ENCODE measurements at places on chromosomes 3 and 15. TPM values are rescaled to one million over a fixed set of nuclear protein-coding genes. Genes with fewer than 3 reads are reported as not detected.

The GOLGA8H gene
- total RNA-seq, result 0.93 TPM

The RNF13 gene
- 77.9 TPM for total RNA-seq

The MAP6D1 gene
- not detected for total RNA-seq

- no peak for DNase-seq
Observed at GRCh38 chr3:11363715-11364114, 91.5 kb downstream of the ATG7 start.

DNA sequence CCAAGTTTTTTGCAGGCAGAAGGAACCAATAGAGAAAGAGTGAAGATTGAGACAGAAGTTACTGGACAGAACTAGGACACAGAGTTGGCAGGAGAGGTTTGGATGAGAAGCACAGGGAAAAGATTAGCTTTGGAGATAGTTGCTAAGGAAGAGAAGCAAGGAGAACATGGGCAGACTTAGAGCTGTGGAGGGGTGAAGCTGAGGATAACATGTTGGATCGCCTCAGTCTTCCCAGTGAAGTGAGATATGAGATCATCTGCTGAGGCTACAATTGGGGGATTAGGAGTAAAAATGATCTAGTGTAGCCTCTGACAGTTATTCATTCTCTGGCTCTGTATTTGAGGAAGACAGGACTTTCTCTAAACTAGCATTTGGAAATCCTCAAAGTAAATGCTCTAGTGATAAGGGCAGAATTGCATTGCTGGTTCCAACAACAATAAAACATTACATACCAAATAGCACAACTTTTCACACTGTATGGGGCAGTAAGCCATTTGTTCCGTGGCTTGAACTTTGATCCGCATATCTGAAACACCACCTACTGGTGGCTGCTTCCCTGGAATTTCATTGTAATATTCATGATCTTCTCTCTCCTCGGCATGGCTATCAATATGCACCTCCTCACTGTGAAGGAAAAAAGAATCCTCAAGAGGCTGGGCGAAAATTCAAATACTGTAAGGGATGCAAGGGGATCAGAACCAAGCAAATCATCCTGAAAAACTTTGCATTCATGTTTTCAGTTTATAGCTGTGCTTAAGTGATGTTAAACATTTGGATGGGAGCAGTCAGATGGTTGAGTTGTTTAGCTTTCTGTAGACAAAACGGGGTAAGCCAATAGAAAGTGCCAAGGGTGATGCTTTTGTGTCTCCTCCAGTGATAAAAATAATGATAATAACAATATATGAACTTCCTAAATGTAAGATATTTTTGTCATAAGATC lies 22.2 kb upstream of the EID1 start:
- DNase-seq, result no peak

DNA sequence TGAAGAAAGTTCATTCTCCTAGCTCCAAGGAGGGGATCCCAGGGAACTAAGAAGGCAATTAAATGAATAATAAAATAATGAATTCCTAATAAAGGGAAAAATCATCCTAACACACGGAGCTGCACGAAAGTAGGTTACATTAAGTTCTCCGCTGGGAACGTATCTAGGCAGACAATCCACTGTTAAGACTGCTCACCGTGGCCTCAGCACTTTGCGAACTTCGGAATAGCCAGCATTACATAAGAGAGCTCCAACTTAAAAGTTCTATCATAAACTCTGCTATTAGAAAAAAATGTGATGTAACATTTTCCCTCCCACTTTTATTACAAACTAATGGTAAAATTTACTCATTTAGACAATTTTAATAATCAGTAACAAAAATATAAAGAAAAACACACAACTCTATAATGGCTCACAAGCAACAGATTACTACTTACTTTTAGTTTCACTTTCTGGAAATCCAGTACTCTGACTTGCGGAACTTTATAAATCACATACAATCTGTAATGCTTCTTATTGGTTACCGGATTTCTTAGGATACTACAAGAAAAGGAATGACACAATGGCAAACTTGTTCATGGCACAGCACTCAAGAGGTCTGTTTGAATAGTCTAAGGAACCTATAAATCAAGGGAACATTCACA lies 8.5 kb downstream of the SNRPA1 start:
- DNase-seq, result no peak

- DNase-seq, result no peak
Observed at GRCh38 chr15:95134431-95135110, 903.2 kb downstream of the MCTP2 start.

DNA sequence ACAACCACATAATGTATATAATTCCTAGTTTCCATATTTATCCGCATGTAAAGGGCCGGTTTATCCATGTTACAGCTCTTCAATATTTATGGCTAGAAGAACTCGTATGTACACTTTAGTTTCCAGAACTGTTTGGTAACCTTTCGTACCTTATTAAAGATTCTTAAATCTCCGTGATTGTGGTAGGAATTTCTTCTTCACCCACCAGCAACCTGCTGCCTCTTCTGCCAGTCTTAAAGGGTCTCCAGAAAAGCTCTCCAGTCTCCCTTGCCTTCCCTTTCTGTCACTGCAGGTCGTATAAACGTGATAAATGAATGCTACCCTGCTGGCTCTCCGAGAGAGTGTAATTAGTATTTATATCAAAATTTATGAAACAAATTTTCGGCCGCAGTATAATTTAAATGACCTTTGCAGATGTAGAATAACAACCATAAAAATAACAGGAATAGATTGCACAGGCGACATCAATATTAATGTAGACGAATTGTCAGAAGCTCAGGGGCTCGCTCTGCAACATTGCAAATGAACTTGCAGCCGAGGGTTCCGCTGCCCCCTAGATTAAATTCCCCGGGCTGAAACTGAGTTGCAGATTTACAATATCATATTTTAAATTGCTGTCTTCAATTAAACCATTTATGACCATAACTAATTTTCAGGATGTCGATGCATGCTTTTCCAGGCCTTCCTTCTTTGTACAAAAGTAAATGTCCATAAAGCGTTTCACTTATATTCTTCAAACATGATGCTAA lies 5.4 kb downstream of the ZIC1 start:
- DNase-seq, result no peak

DNA sequence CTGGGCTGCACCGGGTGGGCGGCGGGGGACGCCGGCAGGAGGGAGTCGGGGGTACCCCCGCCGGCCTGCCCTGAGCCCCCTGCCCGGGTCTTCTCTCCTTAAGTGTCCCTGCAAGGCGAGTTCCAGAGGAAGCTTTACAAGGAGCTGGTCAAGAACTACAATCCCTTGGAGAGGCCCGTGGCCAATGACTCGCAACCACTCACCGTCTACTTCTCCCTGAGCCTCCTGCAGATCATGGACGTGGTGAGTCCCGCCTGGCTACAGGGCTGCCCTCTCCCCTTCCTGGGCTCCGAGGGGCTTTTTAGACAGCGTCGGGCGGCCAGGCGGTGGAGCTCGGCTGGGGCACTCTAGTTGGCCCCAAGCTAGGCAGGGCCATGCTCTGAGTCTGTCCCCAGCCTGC lies 480 bp downstream of the CHRNA7 start:
- DNase-seq, result no peak

DNA sequence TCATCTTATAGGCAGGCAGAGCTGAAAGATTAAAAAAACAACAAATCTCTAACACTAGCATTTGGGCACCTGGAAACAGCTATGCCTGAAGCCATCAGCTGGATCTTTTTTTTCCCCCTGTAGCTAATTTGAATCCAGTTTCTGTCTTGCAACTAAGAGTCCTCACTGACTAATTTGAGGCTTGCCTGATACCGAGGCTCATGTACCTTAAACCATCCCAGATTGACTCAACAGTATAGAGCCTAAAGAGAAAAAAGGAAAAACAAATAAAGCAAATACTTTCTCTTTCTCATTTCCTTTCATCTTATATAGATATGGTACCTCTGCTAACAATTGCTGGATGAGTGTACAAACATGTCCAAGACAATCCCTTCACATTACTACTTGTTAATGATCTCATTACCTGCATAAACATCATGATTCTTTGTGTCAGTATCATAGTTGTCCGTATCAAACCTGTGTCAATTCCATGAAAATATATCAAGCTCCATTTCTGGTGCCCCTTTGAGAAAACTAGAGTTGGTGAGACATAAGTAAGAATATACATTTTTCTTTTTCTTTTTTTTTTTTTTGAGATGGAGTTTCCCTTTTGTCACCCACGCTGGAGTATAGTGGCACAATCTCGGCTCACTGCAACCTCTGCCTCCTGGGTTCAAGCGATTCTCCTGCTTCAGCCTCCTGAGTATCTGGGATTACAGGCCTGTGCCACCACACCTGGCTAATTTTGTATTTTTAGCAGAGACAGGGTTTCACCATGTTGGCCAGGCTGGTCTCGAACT lies 43.1 kb downstream of the BHLHE40 start:
- DNase-seq, result no peak

DNA sequence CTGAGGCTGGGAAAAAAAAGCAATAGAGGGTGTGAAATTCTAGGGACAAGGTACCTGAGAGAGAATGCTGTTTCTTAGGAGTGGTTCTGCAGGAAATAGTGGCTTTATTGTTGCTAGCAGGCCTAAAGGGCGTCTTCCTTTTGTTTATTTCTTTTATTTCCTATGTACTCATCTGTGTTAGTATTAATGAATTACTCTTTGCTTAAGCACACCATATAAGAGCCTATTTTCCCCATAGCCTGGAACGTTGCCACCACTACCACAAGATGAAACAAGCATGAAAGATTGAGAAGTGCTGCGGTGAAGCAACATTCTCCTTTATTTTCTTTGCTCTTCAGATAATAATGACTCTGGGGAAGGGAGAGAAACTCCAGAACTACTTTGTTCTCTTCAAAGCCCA lies 21.3 kb upstream of the GOLIM4 start:
- DNase-seq, result no peak

GRCh38 chr15:70050441-70050840 lies 47.3 kb downstream of the TLE3 start:
- DNase-seq, result peak; percentile 15

DNA sequence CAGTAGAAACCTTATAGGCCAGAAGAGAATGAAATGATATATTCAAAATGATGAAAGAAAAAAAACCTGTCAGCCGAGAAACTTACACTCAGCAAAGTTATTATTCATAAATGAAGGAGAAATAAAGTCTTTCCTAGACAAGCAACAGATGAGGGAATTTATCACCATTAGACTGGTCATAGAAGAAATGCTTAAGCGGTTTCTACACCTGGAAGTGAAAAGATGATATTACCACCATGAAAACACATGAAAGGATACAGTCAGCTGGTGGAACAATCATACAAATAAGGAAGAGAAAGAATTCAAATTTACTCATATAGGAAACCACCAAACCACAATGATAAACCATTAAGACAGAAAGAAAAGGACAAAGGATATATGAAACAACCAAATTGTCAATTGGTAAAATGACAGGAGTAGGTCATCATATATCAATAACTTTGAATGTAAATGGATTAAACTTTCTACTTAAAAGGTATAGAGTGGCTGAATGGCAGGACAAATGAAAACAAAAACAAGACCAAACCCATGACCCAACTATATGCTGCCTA lies 29.9 kb upstream of the PRR23C start:
- DNase-seq, result no peak

DNA sequence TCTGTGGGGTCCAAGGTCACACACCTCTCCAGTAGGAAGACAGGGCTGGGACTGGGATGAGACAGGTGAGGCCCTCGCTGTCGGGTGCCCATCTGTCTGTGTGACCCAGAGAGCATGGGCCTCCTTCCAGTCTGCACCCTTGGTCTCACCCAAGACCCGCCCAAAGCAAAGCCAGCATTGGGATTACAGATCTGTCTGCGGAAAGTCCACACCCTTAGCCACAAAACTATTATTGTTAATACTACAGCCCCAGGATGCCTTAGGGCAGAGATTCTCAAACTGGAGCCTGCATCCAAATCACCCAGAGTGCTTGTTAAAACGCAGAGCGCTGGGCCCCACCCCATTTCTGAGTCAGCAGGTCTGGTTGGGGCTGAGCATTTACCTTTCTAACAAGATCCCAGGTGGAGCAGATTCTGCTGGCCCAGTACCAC lies 58.5 kb upstream of the ZNF148 start:
- no peak for DNase-seq

Measured in posterior vena cava (tissue), 2 donors.